ENCODE measurements at places on chromosomes 3 and 15.
A peak's percentile ranks its signal among the peaks of the same experiment; 100 is the strongest.

DNA sequence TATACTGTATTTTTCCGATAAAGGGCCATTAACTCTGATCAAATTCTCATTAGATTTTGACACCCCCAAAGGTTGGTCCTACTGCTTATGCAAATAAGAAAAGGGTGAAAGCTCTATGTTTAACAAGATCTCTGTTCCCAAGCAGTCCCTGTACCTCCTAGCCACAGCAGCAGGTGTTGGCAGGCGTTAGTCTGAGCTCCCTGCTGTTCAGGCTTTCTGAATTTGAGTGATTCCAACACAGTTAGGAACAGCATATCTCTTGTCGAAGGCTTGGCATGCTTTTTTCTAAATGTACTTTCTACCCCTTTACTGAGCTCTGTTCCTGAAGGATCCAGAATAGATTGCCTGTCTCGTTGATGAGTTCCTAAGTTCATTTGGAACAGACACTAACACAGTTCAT, 42.3 kb downstream of the MITF start:
- no peak for DNase-seq

DNA sequence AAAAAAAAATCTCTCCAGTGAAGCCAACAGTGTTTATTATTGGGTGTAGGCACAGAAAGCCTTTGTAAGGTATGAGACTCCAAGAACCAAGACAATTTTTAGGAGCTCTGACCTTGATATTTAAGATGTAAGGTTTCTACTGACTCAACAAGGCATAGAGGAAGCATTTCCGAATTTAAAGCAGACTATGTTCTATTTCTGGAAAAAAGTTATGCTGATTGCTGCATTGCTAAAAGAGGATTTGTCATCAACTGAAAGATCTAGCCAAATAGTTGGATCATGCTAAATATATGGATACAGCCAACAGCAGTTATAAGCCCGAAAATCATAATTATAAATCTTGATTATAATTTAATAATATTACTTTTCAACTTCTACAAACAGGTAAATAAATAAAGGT, 53.3 kb upstream of the MELTF start:
- DNase-seq, result no peak

- DNase-seq, result no peak
Measured at GRCh38 chr3:137217733-137218132, 259.9 kb downstream of the IL20RB start.

GRCh38 chr3:89606151-89606550, 498.7 kb downstream of the EPHA3 start:
- DNase-seq, result no peak

- no peak for DNase-seq
Measured at GRCh38 chr15:44328135-44328534, 39.6 kb downstream of the GOLM2 start.

- DNase-seq, result no peak
Measured at GRCh38 chr15:47794252-47794914, 77.1 kb downstream of the SEMA6D start.

DNA sequence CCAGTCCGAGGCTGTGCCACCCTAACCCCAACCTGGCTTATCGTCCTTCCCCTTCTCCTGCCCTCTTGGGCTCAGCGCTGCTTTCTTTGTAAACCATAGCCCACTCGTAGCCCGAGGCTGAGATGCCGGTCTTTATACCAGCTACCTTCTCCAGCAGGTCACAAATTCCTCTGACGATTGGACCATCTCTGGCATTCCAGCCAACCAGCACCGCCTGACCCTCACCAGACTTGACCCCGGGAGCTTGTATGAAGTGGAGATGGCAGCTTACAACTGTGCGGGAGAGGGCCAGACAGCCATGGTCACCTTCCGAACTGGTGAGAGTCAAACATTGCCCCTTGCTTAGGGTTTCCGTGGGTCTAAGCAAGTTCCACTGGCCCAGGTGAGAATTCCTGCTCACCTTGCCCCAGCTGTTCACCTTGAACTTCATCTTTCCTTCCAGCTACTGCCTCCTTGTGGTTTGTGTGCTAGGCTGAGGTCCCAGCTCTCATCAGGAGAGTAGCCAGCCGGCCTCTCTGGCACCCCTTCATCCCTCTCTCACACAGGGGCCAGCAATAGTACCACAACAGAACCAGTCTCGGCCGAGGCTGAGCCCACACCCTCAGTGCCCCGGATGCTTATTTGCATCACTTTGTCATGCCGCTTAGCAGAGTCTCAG, 66.7 kb downstream of the BOC start:
- DNase-seq, result no peak

DNA sequence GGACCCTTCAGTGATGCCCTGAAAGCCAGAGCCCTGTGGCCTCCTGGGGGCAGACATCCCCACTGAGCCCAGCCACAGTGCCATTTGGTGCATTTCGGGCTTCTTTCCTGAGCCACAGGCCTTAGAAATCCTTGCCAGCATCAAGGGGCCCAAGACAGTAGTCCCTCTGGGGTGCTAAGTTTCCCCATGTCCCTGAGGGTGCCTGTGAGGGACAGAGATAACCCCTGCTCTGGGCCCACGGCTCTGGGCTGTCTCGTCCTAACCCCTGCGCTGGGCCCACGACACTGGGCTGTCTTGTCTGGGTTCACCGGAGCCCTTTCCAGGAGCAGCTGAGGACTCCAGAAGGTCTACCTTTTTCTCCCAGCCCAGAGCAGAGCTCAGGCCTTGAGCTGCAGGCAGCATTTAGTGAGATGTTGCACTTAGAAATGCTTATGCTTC, 45.1 kb upstream of the FGD5 start:
- DNase-seq, result no peak

- peak; percentile 67 for DNase-seq
Measured at GRCh38 chr3:9067352-9067975, 104.2 kb upstream of the RAD18 start.

DNA sequence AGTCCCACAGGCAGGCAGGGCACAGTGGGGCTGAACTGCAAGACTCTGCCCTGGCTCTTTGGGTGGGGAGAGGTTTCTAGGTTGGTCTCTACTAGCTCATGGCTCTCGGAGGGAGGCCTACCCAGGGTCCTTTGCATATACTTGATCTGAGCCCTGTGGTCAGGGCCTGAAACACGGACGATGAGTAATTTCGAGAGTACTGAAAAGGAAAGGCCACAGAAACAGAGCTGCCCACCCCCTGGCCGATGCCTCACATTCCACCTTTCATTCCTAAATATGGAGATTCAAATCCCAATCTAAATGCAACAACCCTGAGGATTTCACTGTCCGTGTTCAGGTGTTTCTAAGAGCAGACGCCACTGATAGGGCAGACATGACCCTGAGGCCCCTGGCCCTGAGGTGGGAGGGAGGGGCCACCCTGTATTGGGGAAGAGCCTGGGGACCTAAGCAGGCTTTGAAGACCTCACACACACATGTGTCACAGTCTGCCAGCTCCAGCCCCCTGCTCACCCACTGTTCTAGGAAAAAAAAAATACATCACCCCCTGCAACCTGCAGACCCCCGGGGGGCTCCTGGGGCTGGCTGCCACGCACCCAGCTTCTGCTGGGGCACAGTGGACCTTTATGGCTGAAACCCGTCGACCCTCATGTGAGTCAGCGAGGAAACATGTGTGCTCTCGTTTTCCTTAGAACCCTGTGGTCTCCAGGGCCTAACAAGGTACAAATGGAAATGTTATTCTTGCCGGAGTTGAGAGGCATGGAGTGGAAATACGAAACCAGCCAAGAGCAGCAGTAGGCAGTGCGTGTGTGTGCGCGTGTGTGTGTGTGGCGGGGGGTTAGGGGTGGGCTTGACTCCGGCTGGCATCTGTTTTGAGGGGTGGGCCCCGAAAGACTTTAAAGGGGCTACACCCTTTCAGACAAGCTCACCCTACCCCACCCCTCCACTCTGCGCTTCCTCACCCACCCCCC, 112.7 kb downstream of the CHSY1 start:
- DNase-seq, result no peak

- no peak for DNase-seq
Measured at GRCh38 chr3:28542351-28542750, 193.7 kb upstream of the AZI2 start.

GRCh38 chr3:124257336-124257864, 265.5 kb upstream of the ROPN1 start:
- DNase-seq, result no peak

DNA sequence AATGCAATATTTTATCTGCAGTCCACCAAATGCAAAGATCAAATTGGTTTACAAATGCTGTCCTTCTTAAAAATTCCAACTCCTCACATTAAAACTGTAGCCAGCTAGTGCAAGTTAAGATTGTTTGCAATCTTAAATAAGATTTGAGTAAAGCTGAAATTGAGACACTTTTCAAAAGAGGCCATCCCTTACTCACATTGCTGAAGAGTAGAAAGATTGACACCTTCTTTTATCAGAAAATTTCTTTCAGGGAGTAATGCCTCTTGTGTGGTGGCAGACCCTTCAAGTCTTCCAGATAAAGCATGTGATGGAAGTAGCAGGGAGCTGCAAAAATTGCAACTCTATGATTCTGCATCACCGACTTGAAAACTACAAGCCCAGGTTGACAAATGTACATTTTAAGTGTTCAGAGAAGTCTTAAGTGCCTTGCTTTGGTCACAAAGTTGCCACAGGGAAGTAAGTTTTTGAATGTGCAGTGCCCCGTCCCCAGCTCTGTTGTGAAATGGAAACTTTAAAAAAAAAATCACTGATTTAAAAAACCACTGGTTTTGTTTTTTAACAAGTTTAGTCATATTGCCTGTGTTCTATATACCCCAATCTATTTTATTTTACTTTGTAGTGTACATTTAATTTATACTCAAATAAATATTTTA, 12.6 kb downstream of the CD86 start:
- DNase-seq, result peak; percentile 12

GRCh38 chr15:66734961-66735908, 33.2 kb downstream of the SMAD6 start:
- no peak for DNase-seq

GRCh38 chr3:120623727-120624093, 27.6 kb downstream of the NDUFB4 start:
- DNase-seq, result no peak

GRCh38 chr3:98902351-98902740, 851 bp upstream of the DCBLD2 start:
- no peak for DNase-seq

GRCh38 chr3:122364490-122364889, 18.5 kb downstream of the MIX23 start:
- no peak for DNase-seq

DNA sequence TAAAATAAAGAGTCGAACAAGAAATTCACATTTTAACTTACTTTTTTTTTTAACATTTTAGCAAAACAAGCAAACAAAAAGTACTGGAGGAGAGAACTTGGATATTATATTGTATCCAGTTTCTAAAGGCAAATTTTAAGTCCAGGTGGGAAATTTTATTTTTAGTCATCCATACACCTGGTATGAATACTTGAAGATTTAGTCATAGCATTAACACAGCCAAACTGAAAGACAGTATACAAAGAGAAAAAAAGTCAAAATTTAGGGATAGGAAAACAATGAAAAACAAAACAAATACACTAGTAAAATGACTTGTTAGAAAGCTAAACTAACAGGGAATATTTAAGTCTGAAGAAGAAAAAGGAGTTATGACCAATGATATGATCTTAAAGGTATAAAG, 69.1 kb downstream of the PROS1 start:
- no peak for DNase-seq

GRCh38 chr3:51538115-51538458, 432 bp upstream of the RAD54L2 start:
- DNase-seq, result no peak

DNA sequence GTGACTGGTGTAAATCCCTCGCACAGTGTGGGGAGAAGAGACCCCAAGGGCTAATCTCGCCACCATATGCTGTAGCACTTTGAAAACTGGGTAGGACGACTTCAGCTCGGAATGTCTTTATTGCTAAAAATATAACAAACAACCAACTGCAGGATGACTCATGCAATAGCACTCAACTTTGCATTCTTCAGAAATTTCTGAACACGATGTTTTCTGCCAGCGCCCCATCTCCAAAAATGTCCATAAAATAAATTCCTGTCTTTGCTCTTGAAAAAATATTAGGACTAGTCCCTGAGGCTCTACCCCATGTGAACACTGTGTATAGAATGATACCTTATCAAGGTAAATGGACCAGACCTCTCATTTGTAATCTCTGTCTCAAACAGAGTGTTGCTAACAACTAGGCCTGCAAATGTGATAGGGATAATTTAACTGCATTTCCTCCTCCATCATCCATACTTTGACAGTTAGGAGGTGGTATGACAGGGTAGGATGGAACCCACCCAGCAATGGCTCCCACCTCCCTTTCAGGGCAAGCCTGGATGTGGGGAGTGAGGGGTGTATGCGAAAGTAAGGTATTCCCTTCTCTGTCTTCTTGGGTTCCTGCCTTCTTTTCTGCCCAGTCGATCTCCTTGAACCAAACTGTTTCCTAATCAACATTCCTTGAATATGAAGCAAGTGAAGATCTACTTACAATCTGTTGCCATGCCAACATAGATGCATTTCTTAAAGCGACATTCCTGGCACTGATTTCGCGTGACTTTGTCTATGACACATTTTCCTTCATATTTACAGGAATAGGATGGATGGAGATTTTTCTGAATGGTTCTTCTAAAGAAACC, 201.1 kb downstream of the NR1D2 start:
- DNase-seq, result no peak

GRCh38 chr3:97862582-97862981, 40.8 kb downstream of the CRYBG3 start:
- DNase-seq, result no peak

GRCh38 chr3:52401551-52401950, 43.4 kb downstream of the SEMA3G start:
- DNase-seq, result no peak

- no peak for DNase-seq
Measured at GRCh38 chr3:16392717-16393116, 120.8 kb downstream of the RFTN1 start.

DNA sequence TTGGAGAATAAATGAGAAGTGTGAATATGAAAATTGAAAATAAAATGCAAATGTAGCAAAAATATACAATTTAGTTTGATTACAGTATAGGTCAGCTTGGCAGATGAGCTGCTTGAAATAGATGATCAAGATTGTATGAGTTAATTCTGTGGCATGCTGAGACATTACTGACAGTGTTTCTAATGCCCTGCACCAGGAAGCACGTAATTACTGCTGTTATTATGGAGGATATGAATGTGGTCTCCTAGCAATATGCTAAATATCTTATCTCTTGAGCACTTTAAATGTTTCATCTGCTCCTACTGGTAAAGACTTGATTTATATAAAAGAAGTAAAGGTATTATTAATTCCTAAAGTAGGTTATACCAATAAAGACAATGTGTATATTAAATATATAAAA, 1015.5 kb downstream of the PLOD2 start:
- no peak for DNase-seq

DNA sequence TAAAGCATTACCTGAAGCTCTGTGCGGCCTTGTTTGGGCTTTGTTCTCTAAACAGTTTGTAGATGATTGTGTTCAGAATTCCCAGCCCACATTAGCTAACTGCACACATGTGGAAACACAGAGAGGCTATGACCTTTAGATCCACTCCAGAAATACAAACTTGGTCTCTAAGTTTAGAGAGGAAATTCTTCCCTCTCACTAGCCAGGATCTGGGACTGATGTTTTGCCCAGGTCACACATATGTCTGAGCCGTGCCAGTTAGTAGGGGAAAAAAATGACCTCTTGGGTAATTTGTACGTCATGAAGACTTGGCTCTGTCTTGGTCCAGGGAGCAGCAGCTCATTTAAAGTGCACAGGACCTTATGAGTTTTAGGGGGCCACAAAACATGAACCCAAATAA, 223.1 kb downstream of the RBMS3 start:
- DNase-seq, result no peak

GRCh38 chr3:32909999-32910398, 41.4 kb upstream of the CCR4 start:
- no peak for DNase-seq
